Right lung (tissue), 10 donors: ENCODE measurements at places on chromosomes 5 and 9.

GRCh38 chr5:142014911-142015584 is 2.2 kb upstream of the GNPDA1 start:
- no peak for DNase-seq

DNA sequence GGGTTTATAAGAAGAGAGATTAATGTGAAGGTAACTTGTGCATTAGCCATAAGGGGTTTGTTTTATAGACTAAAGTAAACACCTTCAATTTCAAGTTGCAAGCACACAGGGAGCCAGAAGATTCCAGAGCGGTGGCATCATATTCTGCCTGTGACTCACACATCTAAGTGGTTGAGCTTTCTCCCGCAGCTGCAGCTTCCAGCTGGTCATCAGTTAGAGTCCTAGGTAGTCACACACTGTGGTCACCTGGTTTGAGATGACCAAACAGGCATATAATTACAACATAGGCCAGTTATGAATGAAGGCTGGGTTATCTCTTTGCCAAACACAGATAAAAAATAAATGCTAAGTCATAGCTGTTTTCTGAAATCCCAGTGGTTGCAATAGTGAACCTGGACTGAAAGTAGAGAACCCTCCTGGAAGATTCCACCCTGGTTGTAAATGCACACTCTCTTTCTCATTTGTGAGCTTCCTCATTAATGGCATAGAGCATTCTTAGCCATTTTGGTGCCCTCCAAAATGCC is 171.3 kb downstream of the GDNF start:
- no peak for DNase-seq

- DNase-seq: no peak
These were observed 53.3 kb upstream of the ARL15 start for GRCh38 chr5:54363669-54364068.

- no peak for DNase-seq
These were observed 2.7 kb upstream of the PCBD2 start for GRCh38 chr5:134902071-134902801.

GRCh38 chr5:6900247-6901227 is 187.3 kb downstream of the TENT4A start:
- DNase-seq: peak; percentile 44

- DNase-seq: no peak
These were observed 695.1 kb downstream of the NR2F1-AS1 start for GRCh38 chr5:92885950-92886349.

DNA sequence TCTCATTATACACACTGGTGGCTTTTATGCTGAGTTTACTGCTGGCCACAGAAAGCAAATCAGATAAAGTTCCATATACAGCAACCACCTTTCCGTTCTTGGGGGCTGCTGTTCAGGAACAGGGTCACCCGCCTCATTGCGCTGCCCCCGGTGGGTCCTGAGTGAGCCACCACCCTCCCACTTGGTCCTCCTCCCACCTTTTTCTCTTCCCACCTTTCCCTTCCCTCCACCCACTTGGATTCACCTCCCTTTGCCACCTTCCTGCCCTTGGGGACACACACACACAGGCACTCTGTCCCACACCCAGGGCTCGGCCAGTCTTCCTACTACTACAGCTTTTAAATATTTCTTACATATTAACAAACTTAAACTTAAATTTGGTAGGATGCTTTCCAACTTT is 127.6 kb downstream of the WDR70 start:
- no peak for DNase-seq
